ENCODE measurements at places on chromosomes 4 and X. TPM values are rescaled to one million over a fixed set of nuclear protein-coding genes. Genes with fewer than 3 reads are reported as not detected.

DNA sequence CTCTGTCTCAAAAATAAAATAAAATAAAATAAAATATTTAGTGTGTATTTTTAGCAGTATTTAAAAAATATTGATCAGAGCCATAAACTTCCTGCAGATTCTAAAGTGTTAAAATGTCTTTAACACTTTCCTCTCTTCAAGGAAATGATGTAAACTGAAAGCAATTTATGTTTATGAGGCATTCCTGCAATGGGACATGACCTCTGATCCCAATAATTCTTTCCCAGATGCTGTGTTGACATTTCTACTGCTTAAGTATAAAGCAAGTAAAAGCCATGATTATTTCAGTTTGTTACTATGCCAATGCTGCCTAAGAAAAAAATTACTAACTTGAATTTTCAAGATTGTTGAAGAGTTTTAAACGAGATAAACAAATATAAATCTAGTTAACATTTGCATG, 29.0 kb downstream of the COQ2 start:
- peaks cover 9% of the 10 kb centered on the region for H3K4me1 ChIP-seq
- no peak for DNase-seq
- no peaks in the 10 kb centered on the region for H3K27me3 ChIP-seq
- no peaks in the 10 kb centered on the region for H3K36me3 ChIP-seq

Gene TRPC5OS
- total RNA-seq: not detected

DNA sequence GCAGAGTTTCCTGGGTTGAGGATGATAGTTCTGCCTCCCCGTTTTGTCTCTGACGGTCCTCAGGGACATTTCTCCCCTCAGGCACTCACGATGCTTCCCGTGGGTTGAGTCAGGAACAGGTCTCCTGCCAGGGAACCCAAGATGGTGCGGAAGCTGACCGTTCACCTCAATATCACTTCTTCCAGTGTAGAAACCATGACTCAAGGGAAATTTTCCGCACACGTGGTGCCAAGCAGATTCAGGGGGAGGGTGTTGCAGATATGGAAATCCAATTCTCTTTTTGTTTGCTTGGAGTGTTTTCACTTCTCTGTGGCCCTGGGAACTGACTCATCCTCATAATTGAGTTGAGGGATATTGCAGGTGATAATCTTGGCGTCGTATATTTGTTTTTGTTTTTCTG, 46.7 kb downstream of the CXorf49B start:
- H3K36me3 ChIP-seq: no peaks in the 10 kb centered on the region
- H3K27ac ChIP-seq: no peak overlapping the region
- no peaks in the 10 kb centered on the region for H3K4me1 ChIP-seq
- H3K4me3 ChIP-seq: no peak overlapping the region
- peaks cover 16% of the 10 kb centered on the region for H3K27me3 ChIP-seq

Gene DKK2
- 23.5 TPM for total RNA-seq

GRCh38 chr4:7675612-7676320, 241.0 kb upstream of the PSAPL1 start:
- DNase-seq: no peak
- H3K27ac ChIP-seq: no peak overlapping the region
- H3K36me3 ChIP-seq: peaks cover 5% of the 10 kb centered on the region
- H3K4me3 ChIP-seq: no peak overlapping the region
- H3K4me1 ChIP-seq: peaks cover 8% of the 10 kb centered on the region
- peaks cover 8% of the 10 kb centered on the region for H3K27me3 ChIP-seq

Gene EFHC2
- 1.5 TPM for total RNA-seq

DNA sequence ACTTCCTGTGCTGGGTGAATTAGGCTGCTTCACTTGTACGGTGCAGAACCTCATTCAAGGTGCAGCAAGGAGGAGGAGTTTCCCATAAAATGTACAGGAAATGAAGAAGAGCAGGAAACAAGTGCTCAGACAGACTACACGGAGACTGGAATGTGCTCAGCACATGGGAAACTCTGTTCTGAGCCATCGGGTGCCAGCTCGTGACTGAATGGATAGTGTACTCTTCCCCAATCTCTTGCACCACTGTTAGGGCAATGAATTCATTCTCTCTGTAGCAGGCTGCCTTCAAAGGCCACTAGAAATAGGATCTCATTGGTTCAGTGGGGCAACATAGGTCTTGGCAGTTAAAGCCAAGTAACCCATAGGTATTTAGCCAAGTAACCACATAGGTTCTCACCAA, 200.0 kb upstream of the LDB2 start:
- H3K27me3 ChIP-seq: no peaks in the 10 kb centered on the region
- H3K4me1 ChIP-seq: peaks cover 7% of the 10 kb centered on the region
- H3K36me3 ChIP-seq: no peaks in the 10 kb centered on the region
- H3K27ac ChIP-seq: no peak overlapping the region
- no peak for DNase-seq
- no peak overlapping the region for H3K4me3 ChIP-seq

Gene NDNF
- total RNA-seq: 8.6 TPM

- H3K27ac ChIP-seq: no peak overlapping the region
- no peak for DNase-seq
- peaks cover 21% of the 10 kb centered on the region for H3K4me1 ChIP-seq
- no peaks in the 10 kb centered on the region for H3K36me3 ChIP-seq
- no peak overlapping the region for H3K4me3 ChIP-seq
- no peaks in the 10 kb centered on the region for H3K27me3 ChIP-seq
These were observed 518.3 kb upstream of the ZFP42 start for GRCh38 chr4:187477224-187477623.

DNA sequence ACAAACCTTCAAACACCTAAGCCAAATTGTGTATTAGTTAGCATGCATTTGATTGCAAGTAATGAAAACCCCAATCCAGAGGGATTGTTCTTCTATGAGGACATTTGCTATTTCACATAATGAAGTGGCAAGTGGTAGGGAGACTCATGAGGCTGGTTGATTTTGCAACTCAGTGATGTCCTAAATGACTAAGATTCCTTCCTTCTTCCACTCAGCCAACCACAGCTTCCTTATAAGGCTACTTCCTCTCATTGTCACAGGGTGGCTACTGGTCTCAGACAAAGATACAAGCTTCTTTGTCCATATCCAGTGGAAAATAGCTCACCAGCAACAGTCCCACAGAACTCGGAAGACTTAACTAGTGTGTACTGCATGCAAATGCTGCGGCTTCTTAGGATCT, 5.3 kb upstream of the OTC start:
- H3K27me3 ChIP-seq: peaks cover 2% of the 10 kb centered on the region
- no peak for DNase-seq
- H3K4me1 ChIP-seq: no peaks in the 10 kb centered on the region
- no peaks in the 10 kb centered on the region for H3K36me3 ChIP-seq

DNA sequence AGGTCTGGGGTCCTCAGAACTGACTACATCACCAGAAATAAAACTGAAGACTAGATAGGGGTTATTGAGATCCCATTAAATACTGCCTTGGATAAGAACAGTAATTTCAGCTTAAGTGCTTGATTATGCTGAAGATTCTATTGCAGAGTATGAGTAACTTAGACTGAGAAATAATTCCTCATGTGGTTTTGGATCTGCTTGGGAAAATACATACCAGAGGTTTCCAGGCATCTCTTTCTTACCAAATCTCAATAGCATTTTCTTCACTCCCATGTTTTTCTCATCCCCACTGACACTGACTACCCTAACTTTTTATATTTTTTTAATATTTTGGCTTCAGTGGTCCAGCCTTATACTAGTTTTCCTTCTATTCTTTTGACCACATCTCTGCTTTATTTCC, 92.0 kb upstream of the TEX13D start:
- no peaks in the 10 kb centered on the region for H3K36me3 ChIP-seq
- H3K4me3 ChIP-seq: no peak overlapping the region
- no peak for DNase-seq
- H3K4me1 ChIP-seq: no peaks in the 10 kb centered on the region
- no peaks in the 10 kb centered on the region for H3K27me3 ChIP-seq

Gene PRR32
- total RNA-seq: not detected

DNA sequence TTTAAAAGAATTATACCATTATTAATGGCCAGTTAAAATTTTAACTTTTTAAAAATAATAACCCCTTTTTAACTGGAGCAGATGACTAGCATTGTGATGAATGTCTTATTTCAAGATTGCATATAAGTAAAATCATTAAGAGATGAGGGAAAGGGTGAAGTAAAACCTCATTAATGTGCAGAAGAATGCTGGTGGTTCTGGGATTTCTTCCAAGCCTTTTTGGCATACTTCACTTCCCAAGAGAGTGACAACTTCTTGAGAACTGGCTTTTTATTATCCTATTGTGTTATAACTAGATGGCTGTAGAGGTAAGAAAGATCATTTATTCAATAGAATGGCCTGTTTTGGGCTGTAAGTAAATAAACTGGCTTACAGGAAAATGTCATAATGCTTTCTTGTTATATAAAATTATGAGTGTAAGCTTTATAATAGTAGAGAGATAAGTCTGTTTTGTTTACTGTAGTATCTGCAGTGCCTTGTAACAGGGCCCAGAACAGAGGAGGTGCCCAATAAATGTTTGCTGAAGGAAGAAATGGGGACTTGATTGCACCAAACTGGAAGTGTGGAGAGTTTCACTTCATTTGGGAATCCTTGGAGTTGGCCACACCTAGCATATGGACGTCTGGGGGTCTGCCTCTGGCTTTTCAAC, 242.9 kb upstream of the PITX2 start:
- DNase-seq: no peak
- H3K27me3 ChIP-seq: no peaks in the 10 kb centered on the region
- H3K27ac ChIP-seq: peak overlapping the region; percentile 69
- H3K36me3 ChIP-seq: no peaks in the 10 kb centered on the region
- no peak overlapping the region for H3K4me3 ChIP-seq
- peaks cover 49% of the 10 kb centered on the region for H3K4me1 ChIP-seq

GRCh38 chr4:15297344-15297743, 130.5 kb upstream of the C1QTNF7 start:
- H3K27ac ChIP-seq: no peak overlapping the region
- no peaks in the 10 kb centered on the region for H3K36me3 ChIP-seq
- H3K27me3 ChIP-seq: peaks cover 5% of the 10 kb centered on the region

- H3K36me3 ChIP-seq: peaks cover 30% of the 10 kb centered on the region
- peaks cover 18% of the 10 kb centered on the region for H3K4me1 ChIP-seq
- peak overlapping the region; percentile 92 for H3K27ac ChIP-seq
- H3K27me3 ChIP-seq: no peaks in the 10 kb centered on the region
- peak overlapping the region; percentile 80 for H3K4me3 ChIP-seq
These were observed 260 bp upstream of the CCDC149 start for GRCh38 chr4:24913119-24913485.

- H3K27ac ChIP-seq: no peak overlapping the region
- peaks cover 2% of the 10 kb centered on the region for H3K36me3 ChIP-seq
- H3K4me3 ChIP-seq: no peak overlapping the region
- no peak for DNase-seq
These were observed 183.8 kb downstream of the FRMPD4 start for GRCh38 chrX:12322031-12322430.

Gene MTMR8
- total RNA-seq: 3.0 TPM

- peaks cover 5% of the 10 kb centered on the region for H3K36me3 ChIP-seq
- no peak overlapping the region for H3K27ac ChIP-seq
- H3K4me1 ChIP-seq: no peaks in the 10 kb centered on the region
- H3K27me3 ChIP-seq: no peaks in the 10 kb centered on the region
- no peak for DNase-seq
- H3K4me3 ChIP-seq: no peak overlapping the region
These were observed 6.6 kb downstream of the SLC25A5 start for GRCh38 chrX:119474615-119475388.

GRCh38 chr4:91630054-91630453, 673.7 kb upstream of the GRID2 start:
- peaks cover 27% of the 10 kb centered on the region for H3K27me3 ChIP-seq
- H3K4me1 ChIP-seq: no peaks in the 10 kb centered on the region
- H3K4me3 ChIP-seq: no peak overlapping the region
- no peak overlapping the region for H3K27ac ChIP-seq
- no peaks in the 10 kb centered on the region for H3K36me3 ChIP-seq

Gene VGLL1
- total RNA-seq: 14.6 TPM

DNA sequence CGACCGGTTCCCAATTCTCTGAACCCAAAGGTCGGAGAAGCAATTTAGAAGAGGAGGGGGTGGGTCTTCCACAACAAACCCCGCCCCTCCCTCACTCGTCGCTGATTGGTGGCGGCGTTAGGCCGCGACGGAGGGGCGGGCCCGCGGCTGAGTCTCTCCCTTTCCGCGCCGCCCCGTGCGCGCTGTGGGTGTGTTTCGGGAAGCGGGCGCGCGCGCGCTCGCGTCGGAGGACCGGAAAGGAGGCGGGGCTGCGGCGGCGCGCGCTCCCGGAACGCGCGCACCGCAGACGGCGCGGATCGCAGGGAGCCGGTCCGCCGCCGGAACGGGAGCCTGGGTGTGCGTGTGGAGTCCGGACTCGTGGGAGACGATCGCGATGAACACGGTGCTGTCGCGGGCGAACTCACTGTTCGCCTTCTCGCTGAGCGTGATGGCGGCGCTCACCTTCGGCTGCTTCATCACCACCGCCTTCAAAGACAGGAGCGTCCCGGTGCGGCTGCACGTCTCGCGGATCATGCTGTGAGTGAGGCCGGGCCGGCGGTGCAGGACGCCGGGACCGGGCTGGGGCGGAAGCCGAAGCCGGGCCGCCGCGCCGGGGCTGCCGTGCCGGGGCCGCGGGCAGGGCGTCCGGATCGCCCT, at the start of gene SPCS3:
TSS of gene SPCS3 (plus strand) at position 263 of the 636 bp plus-strand sequence. CDS start at position 374, 111 bp downstream.
- H3K27me3 ChIP-seq: no peaks in the 10 kb centered on the region
- no peaks in the 10 kb centered on the region for H3K36me3 ChIP-seq
- peak within 1 kb of the TSS; percentile 93 for H3K27ac ChIP-seq
- DNase-seq: peak; percentile 91

- H3K36me3 ChIP-seq: peaks cover 3% of the 10 kb centered on the region
- DNase-seq: no peak
- H3K27me3 ChIP-seq: no peaks in the 10 kb centered on the region
- no peak overlapping the region for H3K4me3 ChIP-seq
These were observed 18.2 kb downstream of the SH3RF1 start for GRCh38 chr4:169252339-169253112.

DNA sequence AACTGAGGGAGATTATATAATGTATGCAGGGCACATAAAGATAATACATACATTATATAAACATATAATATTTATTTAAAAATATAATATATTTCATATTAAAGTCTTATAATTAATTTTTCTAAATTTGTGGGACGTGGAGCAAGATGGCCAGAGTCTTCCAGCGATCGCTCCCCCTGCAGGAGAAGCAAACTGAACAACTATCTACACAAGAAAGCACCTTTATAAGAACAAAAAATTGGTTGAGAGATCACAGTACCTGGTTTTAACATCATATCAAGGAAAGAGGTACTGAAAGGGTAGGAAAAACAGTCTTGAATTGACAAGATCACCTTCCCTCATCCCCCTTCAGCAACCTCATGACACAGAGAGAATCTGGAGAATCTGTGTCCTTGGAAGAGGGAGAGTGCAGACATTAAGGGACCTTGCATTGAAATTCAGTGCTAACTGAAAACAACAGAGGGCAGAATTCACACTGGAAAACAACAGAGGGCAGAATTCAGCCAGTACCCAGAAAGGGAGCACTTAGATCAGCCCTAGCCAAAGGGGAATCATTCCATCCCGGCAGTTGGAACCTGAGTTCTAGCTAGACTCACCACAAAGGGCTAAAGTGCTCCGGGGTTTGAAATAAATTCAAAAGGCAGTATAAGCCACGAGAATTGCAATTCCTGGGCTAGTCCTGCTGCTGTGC, 262.5 kb upstream of the NDST3 start:
- peaks cover 19% of the 10 kb centered on the region for H3K4me1 ChIP-seq
- H3K27ac ChIP-seq: no peak overlapping the region
- DNase-seq: no peak
- H3K36me3 ChIP-seq: peaks cover 9% of the 10 kb centered on the region

Gene HTN1
- not detected for total RNA-seq

- DNase-seq: no peak
- no peaks in the 10 kb centered on the region for H3K4me1 ChIP-seq
- peaks cover 22% of the 10 kb centered on the region for H3K36me3 ChIP-seq
- no peak overlapping the region for H3K4me3 ChIP-seq
- H3K27me3 ChIP-seq: no peaks in the 10 kb centered on the region
These were observed 34.6 kb downstream of the WDR1 start for GRCh38 chr4:10082047-10082446.

- peaks cover 30% of the 10 kb centered on the region for H3K36me3 ChIP-seq
- H3K27ac ChIP-seq: no peak overlapping the region
These were observed 108.6 kb downstream of the TNIP2 start for GRCh38 chr4:2647403-2648158.

Measured in mesothelial cell of epicardium (in vitro differentiated cells).